CD4-positive, alpha-beta T cell (primary cell): ENCODE measurements at places on chromosomes 11 and 22. TPM values are rescaled to one million over a fixed set of nuclear protein-coding genes. Genes with fewer than 3 reads are reported as not detected.

GRCh38 chr11:61671527-61671926, 8.7 kb upstream of the DAGLA start:
- no peak overlapping the region for H3K27ac ChIP-seq
- no peaks in the 10 kb centered on the region for H3K36me3 ChIP-seq
- H3K4me3 ChIP-seq = no peak overlapping the region
- no peaks in the 10 kb centered on the region for H3K4me1 ChIP-seq
- no peaks in the 10 kb centered on the region for H3K27me3 ChIP-seq

DNA sequence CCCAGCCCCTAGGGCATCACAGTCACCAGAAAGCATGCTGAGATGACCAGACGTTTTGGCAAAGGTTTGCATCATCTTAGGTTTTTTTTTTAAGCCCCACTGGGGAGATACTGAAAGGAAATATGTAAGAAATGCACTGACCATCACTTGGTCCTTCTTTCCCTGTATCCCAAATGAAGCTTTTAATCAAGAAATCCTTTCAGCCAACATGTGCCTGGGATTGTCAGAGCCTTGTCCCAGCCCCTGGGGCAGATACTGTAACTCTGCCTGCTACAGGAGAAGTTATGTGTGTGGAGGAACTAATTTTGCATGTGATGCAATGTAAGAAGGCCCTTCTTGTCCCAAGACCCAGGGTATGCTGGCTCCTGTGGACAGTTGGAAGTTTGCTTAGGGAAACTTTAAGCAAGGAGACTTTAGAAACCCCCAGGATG, 65.6 kb downstream of the PPFIBP2 start:
- H3K27ac ChIP-seq = no peak overlapping the region
- H3K27me3 ChIP-seq = no peaks in the 10 kb centered on the region
- no peak for DNase-seq
- H3K4me1 ChIP-seq = peaks cover 25% of the 10 kb centered on the region

DNA sequence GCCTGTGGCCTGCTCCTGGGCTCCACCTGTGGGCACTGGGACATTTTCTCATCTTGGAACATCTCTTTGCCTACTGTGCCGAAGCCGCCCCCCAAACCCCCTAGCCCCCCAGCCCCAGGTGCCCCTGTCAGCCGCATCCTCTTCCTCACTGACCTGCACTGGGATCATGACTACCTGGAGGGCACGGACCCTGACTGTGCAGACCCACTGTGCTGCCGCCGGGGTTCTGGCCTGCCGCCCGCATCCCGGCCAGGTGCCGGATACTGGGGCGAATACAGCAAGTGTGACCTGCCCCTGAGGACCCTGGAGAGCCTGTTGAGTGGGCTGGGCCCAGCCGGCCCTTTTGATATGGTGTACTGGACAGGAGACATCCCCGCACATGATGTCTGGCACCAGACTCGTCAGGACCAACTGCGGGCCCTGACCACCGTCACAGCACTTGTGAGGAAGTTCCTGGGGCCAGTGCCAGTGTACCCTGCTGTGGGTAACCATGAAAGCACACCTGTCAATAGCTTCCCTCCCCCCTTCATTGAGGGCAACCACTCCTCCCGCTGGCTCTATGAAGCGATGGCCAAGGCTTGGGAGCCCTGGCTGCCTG, 1.4 kb downstream of the SMPD1 start:
- DNase-seq = peak; percentile 27
- peaks cover 65% of the 10 kb centered on the region for H3K4me1 ChIP-seq
- peaks cover 42% of the 10 kb centered on the region for H3K36me3 ChIP-seq
- H3K27ac ChIP-seq = no peak overlapping the region

- H3K27me3 ChIP-seq = no peaks in the 10 kb centered on the region
- no peaks in the 10 kb centered on the region for H3K4me1 ChIP-seq
- DNase-seq = no peak
- H3K27ac ChIP-seq = no peak overlapping the region
Measured at GRCh38 chr11:2237457-2238238, 32.7 kb downstream of the ASCL2 start.

DNA sequence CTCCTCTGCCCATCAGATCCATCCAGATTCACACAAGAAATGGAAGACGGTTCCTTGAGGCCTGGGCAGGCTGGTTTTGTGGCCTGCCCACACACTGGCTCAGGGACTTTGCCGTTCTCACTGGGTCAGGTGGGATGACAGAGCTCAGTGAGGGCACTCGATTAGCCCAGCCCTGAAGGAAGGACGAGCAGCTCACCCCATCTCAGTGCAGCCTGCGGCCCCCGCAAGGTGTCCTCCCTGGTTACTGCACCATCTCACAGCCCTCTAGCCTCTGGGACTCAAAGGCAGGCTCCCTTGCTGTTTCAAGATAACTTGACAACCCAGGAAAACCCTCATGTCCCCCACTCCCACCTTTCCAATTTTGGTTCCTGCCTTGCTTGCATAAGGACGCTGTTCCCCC, 4.2 kb downstream of the SLC16A8 start:
- H3K36me3 ChIP-seq = peaks cover 8% of the 10 kb centered on the region
- no peak overlapping the region for H3K27ac ChIP-seq
- peaks cover 13% of the 10 kb centered on the region for H3K4me1 ChIP-seq
- peaks cover 19% of the 10 kb centered on the region for H3K27me3 ChIP-seq
- no peak for DNase-seq

GRCh38 chr22:24420072-24420976, 7.1 kb upstream of the ADORA2A start:
- no peaks in the 10 kb centered on the region for H3K27me3 ChIP-seq
- no peak overlapping the region for H3K27ac ChIP-seq
- peaks cover 20% of the 10 kb centered on the region for H3K4me1 ChIP-seq
- DNase-seq = no peak
- H3K4me3 ChIP-seq = no peak overlapping the region

GRCh38 chr11:5107285-5107684, 30.9 kb downstream of the OR52A5 start:
- no peaks in the 10 kb centered on the region for H3K36me3 ChIP-seq
- H3K4me1 ChIP-seq = no peaks in the 10 kb centered on the region
- no peak overlapping the region for H3K27ac ChIP-seq
- H3K4me3 ChIP-seq = no peak overlapping the region
- peaks cover under 1% of the 10 kb centered on the region for H3K27me3 ChIP-seq
- DNase-seq = no peak

DNA sequence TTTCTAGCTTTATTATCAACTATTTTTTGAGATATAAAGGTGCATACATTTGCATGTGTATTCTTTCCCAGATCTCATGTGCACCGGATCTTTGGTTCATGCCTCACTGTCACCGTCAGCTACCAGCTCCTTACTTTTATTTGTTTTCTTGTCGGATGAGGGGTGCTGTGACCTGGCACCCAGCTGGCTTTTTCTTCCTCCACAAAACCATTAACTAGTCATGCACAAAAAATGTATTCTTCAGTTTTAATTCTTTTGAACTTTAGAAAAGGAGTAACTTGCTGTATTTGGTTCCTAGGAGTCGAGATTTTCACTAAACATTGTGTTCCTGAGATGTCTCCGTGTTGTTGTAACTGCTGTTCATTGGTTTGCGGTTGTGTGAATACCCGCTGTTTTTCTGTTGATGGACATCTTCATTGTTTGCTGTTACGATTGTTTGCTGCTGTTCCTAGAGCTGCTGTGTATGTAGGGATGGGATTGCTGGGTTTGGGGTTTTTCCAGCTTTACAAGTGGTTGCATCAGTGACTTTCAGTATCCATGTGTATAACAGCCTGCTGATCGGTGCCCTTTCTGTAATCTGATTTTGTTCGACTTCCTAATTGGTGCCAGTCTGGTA, 39.4 kb downstream of the MOV10L1 start:
- no peaks in the 10 kb centered on the region for H3K36me3 ChIP-seq
- H3K4me3 ChIP-seq = no peak overlapping the region
- H3K4me1 ChIP-seq = no peaks in the 10 kb centered on the region
- H3K27ac ChIP-seq = no peak overlapping the region

DNA sequence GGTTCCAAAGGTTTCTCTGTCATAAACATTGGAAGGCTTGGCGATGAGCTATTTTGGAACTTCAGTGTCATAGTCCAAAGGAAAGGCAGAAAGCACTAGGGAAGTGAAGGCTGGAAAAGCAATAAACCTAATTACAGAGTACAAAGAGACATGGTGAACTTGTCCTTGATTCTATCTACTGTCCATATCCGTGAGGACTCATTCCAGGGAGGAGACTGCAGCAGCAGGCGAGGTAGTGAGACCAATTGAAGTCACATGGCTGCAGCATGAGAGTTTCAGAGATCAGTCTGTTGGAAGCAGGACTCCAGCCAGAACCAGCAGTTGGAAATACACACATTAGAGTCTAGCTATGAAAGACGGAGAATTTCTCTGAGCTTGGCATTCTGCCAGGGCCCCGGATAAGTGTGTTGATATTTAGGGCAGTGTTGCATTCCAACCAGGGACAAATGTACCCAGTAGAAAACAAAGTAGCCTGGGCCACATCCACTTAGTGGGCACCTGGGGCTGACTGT, 54.1 kb upstream of the ARHGAP42 start:
- H3K4me3 ChIP-seq = no peak overlapping the region
- H3K36me3 ChIP-seq = no peaks in the 10 kb centered on the region
- H3K27me3 ChIP-seq = no peaks in the 10 kb centered on the region
- H3K27ac ChIP-seq = no peak overlapping the region
- H3K4me1 ChIP-seq = no peaks in the 10 kb centered on the region

DNA sequence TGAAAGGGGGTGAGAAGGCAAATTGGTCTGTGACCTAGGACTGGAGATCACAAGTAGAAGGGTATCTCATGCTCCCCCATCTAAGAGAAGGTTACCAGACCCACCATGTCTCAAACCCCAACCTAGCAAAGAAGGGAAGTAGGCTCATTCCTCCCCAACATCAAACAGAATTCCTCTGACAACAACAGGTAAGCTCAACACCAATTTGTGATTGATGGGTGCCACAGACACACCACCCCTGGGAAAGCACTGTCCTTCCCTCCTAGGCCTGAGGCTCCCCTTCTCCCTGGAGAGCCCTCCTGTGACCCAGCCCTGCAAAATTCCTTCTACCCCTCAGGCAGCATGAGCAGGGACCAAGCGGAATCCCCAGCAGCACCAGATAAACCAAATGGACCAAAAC, 154.3 kb downstream of the BUD13 start:
- no peak for DNase-seq
- no peak overlapping the region for H3K27ac ChIP-seq
- H3K36me3 ChIP-seq = no peaks in the 10 kb centered on the region
- peaks cover 4% of the 10 kb centered on the region for H3K27me3 ChIP-seq
- H3K4me3 ChIP-seq = no peak overlapping the region
- no peaks in the 10 kb centered on the region for H3K4me1 ChIP-seq

DNA sequence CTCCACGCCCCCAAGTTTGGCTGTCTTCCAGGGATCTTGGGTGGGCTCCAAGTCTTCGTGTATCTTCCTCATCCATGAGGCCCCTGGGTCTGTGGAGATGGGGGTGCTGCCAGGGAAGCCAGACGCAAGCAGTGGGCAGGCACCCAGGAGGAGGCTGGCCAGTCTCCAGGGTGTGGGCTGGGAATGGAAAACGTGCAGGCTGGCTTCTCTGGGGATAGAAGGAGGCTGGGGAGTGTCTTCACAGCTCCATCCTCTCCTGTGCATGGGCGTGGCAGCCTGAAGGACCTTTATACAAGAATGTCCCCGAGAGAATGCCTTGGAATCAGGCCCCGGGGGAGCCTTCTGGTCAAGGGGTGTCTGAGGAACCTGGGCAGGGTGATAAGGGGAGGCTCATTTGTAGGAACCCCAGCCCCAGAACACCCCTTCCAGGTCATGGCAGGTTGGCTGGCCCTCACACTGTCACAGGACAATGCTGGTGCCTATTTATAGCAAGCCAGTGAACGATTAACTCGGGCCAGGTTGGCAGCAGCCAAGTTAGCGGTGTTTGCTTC, 14.0 kb downstream of the SGSM1 start:
- no peaks in the 10 kb centered on the region for H3K36me3 ChIP-seq
- H3K27ac ChIP-seq = no peak overlapping the region
- DNase-seq = no peak
- H3K4me3 ChIP-seq = no peak overlapping the region
- no peaks in the 10 kb centered on the region for H3K4me1 ChIP-seq

DNA sequence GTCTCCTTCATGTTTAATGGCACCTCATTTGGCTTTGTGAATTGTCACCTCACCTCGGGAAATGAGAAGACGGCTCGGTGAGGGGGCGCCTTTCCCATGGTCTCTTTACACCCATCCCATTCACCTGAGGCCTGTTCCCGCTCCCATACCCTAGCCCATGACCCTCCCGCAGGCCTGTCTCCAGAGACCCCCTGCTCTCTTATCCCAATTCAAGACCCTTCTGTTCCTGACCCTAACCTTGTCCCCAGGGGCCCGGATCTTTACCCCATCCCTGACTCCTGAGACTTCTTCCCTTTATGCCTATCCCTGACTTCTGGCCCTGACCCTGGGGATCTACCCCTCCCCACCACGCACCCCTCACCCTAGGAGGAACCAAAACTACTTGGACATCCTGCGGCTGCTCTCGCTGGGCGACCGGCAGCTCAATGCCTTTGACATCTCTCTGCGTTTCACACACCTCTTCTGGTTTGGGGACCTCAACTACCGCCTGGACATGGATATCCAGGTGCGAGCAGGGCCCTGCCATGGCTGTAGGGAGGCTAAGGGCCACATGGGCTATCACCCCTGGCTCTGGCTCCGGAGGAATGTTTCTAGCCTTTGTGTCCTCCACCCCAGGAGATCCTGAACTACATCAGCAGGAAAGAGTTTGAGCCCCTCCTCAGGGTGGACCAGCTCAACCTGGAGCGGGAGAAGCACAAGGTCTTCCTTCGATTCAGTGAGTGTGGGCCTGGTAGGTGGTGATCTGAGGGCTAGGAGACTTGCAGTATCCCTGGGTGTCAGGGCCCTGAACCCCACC, 7.9 kb downstream of the INPPL1 start:
- H3K27me3 ChIP-seq = no peaks in the 10 kb centered on the region
- no peaks in the 10 kb centered on the region for H3K4me1 ChIP-seq
- no peak overlapping the region for H3K27ac ChIP-seq
- H3K36me3 ChIP-seq = peaks cover 85% of the 10 kb centered on the region

The HIC2 gene
- total RNA-seq = 10.0 TPM

The USH1C gene
- total RNA-seq = not detected

The CD3E gene
- total RNA-seq = 515 TPM

The MIAT gene
- 26.8 TPM for total RNA-seq

The MEI1 gene
- total RNA-seq = 81.0 TPM
